Left cardiac atrium (tissue), 4 donors: ENCODE measurements at places on chromosomes 12 and 14.

- no peak for DNase-seq
These were observed 60.1 kb upstream of the TUNAR start for GRCh38 chr14:95816539-95816938.

- DNase-seq, result no peak
These were observed 565 bp downstream of the CCDC77 start for GRCh38 chr12:402029-402389.

- DNase-seq, result no peak
These were observed 74.4 kb downstream of the PRKD1 start for GRCh38 chr14:29853272-29853671.

GRCh38 chr14:74579447-74580274 is 32.4 kb downstream of the LTBP2 start:
- no peak for DNase-seq

- no peak for DNase-seq
These were observed 126.5 kb downstream of the TSPAN9 start for GRCh38 chr12:3203713-3204112.

- DNase-seq, result no peak
These were observed 53.8 kb downstream of the C14orf132 start for GRCh38 chr14:96092936-96093335.

- no peak for DNase-seq
These were observed 357.3 kb upstream of the DDHD1 start for GRCh38 chr14:53510281-53510912.

DNA sequence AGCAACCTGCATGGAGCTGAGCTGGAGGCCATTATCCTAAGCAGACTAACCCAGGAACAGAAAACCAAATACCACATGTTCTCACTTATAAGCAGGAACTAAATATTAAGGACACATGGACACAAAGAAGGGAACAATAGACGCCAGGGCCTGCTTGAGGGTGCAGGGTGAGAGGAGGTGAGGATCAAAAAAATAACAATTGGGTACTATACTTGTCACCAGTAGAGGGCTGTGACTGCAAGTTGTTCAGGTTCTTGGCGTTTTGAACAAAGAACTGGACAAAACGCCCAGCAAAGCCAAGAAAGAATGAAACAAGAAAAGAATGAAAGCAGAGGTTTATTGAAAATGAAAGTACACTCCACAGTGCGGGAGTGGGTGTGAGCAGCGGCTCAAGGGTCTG is 208.5 kb upstream of the NEDD1 start:
- DNase-seq, result no peak

DNA sequence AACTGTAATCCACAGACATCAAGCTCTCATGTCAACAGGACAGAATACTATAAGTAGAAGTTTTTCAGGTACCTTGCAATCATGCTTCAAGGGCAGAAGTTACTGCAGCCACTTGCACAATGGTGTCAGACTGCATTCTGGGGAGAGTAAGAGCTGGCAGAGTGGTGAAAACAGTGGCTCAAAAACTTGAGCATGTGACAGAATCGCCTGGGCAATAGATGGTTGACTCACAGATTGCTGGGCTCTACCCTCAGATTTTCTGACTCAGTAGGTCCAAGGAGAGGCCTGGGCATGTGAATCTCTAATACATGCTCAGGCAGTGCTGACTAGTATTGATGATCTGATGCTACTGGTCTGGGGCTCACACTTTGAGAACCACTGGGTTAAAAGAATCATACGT is 187.8 kb downstream of the TBX5 start:
- no peak for DNase-seq

DNA sequence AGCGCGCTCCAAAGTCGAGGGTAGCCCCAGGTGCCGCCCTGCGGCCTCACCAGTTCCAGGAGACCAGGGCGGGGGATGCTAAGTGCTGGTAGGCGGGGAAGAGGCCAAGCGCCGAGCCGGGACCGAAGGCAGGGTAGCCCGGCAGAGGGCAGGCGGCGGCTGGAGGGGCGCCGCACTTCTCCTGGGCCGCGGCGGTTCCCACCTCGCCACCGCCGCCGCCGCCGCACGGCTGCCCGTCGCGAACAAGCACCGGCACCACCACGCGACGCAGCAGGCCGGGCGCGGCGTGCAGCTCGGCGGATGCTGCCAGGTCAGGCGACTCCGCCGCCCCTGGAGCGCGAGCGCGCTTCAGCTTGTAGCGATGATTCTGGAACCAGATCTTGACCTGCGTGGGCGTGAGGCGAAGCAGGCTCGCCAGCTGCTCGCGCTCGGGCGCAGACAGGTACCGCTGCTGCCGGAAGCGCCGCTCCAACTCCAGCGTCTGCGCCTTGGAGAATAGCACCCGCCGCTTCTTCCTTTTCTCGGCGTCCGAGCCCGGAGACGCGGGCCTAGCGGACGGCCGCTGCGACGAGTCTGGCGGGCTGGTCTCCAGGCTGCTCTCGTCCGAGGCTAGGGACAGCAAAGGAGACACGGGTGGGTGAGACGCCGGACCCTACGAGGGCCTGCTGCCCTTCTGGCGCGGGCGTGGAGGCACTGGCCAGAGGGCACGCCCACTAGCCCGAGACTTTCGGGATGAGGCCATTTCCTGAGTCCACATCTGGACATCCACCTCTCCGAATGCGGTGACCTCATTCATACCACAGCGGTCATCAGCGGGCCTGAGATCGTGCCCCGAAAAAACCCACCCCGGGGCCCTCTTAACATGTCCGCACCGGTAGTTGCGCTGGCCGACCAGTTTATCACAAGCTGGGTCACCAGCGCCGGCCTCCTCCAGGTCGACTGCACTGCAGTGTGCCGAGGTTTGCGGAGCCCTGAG is 1.3 kb downstream of the NKX2-8 start:
- DNase-seq, result peak; percentile 32

GRCh38 chr12:99619389-99620158 is 28.0 kb upstream of the GARIN6 start:
- no peak for DNase-seq

DNA sequence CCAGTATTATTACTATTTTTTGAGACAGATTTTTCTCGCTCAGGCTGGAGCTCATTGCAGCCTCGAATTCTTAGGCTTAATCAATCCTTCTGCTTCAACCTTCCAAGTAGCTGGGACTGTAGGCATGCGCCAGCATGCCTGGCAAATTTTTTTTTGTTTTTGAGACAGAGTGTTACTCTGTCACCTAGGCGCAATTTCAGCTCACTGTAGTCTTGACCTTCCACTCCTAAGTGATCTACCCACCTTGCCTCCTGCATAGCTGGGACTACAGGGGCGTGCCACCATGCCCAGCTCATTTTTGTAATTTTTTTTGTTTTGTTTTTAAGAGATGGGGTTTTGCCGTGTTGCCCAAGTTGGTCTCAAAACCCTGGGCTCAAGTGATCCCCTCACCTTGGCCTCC is 15.2 kb downstream of the ERC1 start:
- no peak for DNase-seq

DNA sequence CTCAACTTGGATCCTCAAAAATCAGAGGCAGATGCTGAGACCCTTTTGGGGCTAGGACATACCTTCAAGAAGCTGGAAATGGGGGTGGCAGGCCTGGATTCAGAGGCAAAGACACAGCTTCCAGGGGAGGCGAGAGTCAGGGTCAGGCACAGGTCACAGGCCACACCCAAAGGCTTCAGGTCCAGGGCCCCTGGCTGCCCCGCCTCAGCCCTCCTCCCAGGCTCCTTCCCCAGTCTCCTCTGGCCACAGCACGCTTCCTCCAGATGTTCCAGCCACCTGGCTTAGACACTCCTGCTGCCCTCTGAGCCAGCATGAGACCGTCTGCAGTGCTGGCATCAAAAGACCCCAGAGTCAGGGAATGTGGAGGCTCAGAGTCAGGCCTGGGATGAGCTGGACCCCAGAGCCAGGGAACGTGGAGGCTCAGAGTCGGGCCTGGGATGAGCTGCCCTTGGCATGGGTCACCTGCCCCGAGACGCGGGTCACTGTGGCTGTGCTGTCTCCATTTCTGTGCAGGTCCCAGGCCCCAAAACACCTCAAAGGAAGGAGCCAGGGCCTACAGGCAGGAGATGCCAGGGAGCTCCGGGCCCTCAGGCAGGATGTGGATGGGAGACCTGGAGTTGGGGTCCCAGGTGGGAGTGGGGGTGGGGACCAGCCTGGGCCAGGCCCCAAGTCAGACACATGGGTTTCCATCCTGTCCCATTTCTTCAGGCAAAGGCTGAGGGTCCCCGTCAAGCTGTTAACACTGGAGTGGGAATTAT is 58.9 kb downstream of the DIO3 start:
- no peak for DNase-seq

- DNase-seq, result no peak
These were observed 990 bp downstream of the FERMT2 start for GRCh38 chr14:52949711-52950409.
